Omental fat pad (tissue), 4 donors: ENCODE measurements at places on chromosomes 2 and 18. TPM values are rescaled to one million over a fixed set of nuclear protein-coding genes. Genes with fewer than 3 reads are reported as not detected.

DNA sequence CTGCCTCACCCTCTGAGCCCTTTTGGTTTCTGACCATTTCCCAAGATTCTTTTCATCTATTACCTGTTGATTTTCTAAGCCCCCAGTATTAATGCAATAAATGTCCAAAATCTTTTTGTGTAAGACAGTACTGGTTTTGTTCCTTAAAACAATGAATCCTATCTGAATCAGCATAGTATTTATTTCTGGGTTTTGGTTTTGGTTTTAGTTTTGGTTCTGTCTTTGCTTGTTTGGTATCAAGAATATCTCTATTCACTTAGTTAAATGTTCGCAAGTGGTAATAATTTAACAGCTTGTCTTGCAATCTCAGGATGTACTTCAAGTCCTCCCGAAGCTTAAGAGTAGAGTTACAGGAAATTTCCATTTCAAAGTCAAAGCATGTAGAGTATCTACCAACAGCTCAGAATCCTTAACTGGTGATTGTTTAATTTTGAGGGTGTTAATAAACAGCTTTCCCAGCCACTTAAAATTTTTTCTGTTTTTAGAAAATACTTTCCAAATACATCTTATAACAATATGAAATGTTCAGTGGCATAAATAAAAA is 67.7 kb upstream of the NEDD4L start:
- no peak for DNase-seq

GREB1L gene
- 29.5 TPM for total RNA-seq

GRCh38 chr2:66101206-66101605 is 333.7 kb upstream of the MEIS1 start:
- DNase-seq = no peak

GRCh38 chr2:239327536-239328350 is 73.1 kb downstream of the HDAC4 start:
- peak; percentile 16 for DNase-seq

- no peak for DNase-seq
These were observed 363.7 kb upstream of the CHAC2 start for GRCh38 chr2:53403792-53404413.

DNA sequence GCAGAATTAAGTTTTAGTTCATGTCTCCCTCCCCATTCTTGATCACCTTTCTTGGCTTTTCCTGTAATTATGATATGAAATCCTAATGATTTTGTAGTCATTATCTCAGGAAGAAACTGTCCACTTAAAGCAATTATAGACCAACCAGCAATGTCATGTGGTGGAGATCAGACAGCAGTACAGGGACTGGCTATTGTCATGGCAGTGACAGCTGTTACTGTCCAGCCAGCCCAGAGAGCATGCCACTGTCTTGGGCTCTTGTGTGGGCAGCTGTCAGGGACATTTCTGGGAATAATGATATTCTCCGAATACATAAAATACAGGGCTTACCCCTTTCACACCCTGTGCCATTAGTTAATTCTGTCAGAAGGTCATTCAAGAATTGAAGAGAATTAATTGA is 355.3 kb upstream of the RAB12 start:
- DNase-seq = no peak

ZC3H8 gene
- total RNA-seq = 29.5 TPM

DUSP19 gene
- total RNA-seq = 0.60 TPM

SMAD4 gene
- total RNA-seq = 96.2 TPM

GRCh38 chr2:177289824-177290628 is 25.5 kb upstream of the NFE2L2 start:
- no peak for DNase-seq

FOXI3 gene
- total RNA-seq = not detected

- no peak for DNase-seq
These were observed 181.5 kb downstream of the SLC8A1 start for GRCh38 chr2:40270372-40270771.

SERPINB2 gene
- total RNA-seq = not detected

- no peak for DNase-seq
These were observed 91.5 kb upstream of the CCBE1 start for GRCh38 chr18:59788791-59789106.

CABYR gene
- total RNA-seq = 5.3 TPM

- DNase-seq = no peak
These were observed 64.7 kb upstream of the HNRNPA3 start for GRCh38 chr2:177147834-177148445.

HAAO gene
- total RNA-seq = 7.2 TPM

DNA sequence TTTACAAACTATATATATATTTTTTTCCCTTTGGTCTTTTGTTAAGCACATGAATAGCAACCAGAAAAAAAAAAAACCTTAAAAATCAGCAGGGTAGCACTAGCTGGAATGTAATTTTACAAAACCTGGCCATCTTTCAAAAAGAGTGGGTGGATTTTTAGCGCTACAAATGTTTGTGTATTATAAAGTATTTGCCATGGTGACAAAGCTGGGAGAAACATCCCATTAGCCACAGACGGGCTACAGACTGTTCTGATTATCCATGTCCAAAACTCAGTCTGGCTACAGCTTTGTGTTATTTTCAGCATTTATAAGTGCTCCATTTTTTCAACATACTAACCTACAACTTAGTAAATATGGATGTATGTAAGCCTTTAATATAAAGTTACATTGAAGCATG is 249.5 kb upstream of the TANK start:
- no peak for DNase-seq

DNA sequence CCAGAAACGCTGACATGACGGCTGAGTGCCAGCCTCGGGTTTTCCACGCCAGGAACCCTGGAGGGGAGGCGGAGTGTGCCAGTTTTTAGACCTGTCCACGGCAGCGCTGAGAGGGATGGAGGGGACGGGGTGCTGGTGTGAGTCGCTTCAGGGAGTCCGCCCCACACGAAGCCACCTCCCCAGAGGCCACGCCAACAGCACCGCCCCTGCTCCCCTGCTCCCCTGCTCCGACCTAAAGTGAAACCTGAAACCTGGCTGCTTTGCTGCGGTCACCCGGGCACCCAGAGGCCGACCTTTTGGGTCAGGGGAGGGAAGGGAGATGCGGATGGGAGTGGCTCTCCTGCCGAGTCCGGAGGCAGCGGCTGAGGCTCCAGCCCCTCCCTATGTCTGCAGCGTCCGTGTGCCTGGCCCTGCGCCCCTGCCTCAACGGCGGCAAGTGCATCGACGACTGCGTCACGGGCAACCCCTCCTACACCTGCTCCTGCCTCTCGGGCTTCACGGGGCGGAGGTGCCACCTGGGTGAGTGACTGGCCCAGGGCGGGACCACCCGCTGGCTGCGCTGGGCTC is 38.1 kb downstream of the SNED1 start:
- no peak for DNase-seq

- DNase-seq = peak; percentile 79
These were observed 15.7 kb downstream of the ZFP36L2 start for GRCh38 chr2:43210467-43211303.

ALK gene
- 2.2 TPM for total RNA-seq

DNA sequence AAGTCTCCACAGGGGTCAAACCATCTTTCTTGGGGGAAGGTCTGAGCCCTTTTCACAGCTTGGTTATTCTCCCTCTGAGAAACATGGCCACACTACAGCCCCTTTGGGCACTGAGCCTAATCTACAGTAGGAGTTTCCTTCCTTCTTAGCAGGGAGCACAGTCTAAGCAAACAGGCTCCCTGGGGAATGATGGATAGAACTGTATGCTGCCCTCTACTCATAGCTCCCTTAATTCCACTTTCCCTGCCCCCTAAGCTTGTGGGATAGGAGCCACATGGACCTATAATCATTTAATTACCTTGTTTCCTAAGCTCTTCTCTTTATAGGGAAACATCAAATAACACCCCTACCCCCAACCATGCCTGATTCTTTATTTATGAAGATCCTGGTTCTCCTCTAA is 442.1 kb upstream of the MEX3C start:
- no peak for DNase-seq

- no peak for DNase-seq
These were observed 317.2 kb downstream of the GBX2 start for GRCh38 chr2:235850771-235851551.

GRCh38 chr18:24138409-24138788 is 463 bp upstream of the CABYR start:
- DNase-seq = no peak

GRCh38 chr2:9124231-9124741 is 82.3 kb upstream of the ASAP2 start:
- no peak for DNase-seq

TMEM37 gene
- total RNA-seq = 11.3 TPM

DNA sequence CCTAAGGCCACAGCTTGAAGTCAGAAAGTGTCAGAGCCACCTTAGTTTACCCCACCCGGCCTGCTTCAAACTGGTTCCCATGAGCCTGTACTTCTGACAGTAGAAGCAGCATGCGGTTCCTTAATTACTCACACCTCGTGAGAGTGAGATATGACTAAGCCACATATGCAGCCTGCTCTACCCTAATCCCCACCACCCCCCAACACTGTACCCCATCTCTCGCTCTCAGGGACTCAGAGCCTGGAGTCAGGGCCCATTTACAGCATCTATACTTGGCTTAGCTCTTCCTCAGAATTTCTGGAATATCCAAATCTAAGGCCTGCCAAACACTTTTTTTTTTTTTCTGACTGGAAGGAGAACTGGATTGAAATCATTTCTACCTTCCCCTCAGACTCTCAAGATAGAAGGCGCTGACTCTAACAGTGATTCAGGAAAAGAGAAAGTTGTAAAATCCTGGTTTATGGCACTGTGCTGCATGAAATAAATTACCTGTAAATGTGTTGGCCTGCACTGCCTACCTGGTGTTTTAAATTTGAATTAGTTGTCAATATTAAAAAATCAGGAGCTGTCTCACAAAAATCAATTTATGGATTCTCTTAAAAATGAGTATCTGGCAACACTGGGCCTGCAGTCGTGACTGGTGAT is 360.0 kb downstream of the RND3 start:
- DNase-seq = no peak

DNA sequence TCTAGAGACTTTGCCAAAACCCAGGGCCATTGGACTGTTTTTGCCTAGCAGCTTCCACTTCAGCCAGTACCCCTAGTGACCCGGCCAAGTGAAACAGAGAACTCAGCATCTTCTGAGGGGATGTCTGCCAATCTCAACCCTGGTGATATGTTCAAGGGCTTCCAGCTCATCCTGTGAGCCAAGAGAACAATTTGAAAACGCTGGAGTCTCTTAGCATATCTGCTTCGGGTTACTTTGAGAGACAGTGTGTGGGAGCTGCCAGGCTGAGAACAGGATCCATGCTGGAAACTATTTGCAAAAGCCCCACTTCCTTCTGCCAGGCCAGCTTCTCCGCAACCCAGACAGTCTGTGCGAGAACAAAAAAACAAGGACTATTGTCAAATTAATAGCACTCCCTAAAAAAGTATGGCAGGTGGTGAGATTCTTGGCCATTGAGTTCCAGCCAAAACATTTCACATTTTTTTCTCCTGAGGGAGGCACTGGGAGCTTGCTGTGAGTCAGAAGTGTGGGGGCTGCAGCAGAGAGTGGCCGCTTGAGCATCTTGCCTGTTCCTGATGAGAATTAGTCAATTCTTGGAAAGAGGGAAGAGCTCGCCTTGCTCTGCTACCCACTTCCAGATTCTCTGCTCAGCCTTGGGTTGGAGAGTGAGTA is 395.6 kb upstream of the TRIB2 start:
- no peak for DNase-seq

DNA sequence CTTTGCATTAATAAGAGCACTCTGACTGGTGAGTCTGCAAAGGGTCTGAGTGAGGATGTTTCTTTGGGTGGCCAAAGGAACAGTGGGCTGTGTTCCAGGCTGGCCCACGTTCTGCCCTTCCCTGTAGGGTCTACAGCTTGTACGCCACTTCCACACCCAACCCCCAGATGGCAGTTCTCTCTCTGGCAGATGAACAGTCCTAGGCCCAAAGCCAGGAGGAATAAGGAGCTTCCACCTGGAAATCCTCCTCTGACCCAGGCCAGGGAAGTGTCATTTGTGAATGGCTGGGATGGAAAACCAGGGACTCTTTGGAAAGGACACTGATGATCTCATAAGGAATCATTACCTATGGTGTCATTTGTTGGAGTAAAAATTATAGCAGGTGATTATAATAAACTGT is 6.6 kb downstream of the OTOF start:
- DNase-seq = no peak

- DNase-seq = no peak
These were observed 730 bp downstream of the ODC1 start for GRCh38 chr2:10447300-10447894.

DNA sequence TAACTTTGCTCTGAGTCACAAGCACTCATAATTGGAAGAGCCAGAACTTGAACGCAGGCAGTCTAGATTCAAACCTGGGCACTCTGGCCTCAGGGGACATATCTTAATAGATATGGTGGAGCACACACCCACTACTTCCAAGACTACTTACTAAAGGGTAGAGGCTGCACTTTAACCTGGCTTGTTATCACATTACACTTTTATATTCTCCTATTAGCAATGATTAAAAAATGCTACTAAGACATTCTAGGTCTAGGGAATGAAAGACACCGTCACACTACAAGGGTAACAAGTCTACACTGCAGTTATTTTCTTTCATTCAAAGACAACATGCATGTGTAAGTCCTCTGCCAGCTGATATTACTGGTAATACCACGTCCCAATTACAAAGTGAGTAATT is 258.8 kb downstream of the ZNF521 start:
- DNase-seq = no peak

RTP5 gene
- 0.96 TPM for total RNA-seq

- no peak for DNase-seq
These were observed 212.4 kb downstream of the ANAPC1 start for GRCh38 chr2:111671426-111672150.

DNA sequence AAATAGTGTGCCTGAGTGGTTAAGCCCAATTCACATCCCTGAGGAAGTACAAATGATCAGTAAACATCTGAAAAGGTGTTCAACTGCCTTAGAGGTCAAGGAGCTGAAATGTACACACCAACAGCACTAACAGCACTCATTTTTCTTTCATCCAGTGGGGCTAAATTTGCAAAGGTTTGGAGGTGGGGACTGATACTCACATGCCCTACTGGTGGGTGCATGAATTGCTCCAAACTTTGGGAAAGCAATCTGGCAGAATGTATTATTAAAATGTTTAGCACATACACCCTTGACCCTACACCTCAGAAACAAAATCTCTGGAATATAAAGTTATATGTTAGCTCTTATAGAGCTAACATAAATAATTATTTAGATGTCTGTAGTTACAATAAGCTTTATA is 19.0 kb upstream of the FAM178B start:
- no peak for DNase-seq

- no peak for DNase-seq
These were observed 110.3 kb downstream of the SP3 start for GRCh38 chr2:173854840-173855239.

UGT1A4 gene
- not detected for total RNA-seq

- no peak for DNase-seq
These were observed 86.5 kb downstream of the CDCA7 start for GRCh38 chr2:173441222-173441621.
